PC-3 (cell line): ENCODE measurements at places on chromosomes 3 and 15.

DNA sequence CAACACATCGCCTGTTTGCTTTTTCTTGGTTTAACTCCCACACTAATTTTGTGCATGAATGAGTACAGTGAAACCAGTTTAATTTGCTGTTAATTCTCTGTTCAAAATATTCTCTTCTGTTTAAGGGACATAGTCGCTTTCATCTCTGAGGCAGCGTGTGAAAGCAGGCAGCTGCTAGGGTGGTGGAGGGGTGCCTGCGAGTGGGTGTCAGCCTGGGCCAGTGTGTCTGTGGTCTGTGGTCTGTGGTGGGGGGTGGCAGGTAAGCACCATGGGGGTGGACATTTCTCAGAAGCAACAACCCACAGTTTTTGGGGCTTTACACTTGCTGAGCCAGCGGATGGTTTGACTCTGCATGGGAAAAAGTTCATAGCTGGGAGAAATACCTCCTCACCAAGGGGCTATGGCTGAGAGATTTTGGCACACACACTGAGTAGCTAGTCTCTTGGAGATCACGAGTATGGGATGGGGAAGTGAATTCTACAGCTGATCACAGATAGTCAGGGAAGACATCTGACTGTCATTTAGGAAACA lies 109.2 kb downstream of the EPHB1 start:
- DNase-seq = no peak

GRCh38 chr15:94494732-94495131 lies 263.4 kb downstream of the MCTP2 start:
- peak; percentile 2 for DNase-seq

GRCh38 chr3:165854696-165855095 lies 17.5 kb upstream of the BCHE start:
- DNase-seq = peak; percentile 58

GRCh38 chr3:27907929-27908328 lies 185.8 kb upstream of the EOMES start:
- no peak for DNase-seq

- no peak for DNase-seq
Observed at GRCh38 chr3:192055946-192056345, 595.0 kb downstream of the PYDC2 start.

DNA sequence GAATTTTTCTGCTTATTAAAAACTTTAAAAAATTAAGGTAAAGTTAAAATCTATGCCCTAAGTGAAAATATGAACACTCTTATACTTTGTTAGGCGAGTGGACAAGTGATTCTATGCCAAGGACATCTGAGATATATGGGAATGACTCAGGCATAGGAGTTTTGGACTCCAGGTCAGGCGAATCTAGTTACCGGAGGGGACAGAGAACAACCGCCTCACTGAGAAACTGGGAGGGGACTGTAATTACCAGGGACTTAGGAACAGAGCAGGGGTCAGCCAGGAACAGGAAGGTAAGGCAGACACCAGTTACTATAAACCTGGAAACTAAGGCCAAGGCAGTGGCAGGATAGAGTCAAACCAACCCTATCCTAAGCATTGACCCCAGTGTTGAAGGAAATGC lies 16.8 kb upstream of the ATP1B3 start:
- DNase-seq = no peak

DNA sequence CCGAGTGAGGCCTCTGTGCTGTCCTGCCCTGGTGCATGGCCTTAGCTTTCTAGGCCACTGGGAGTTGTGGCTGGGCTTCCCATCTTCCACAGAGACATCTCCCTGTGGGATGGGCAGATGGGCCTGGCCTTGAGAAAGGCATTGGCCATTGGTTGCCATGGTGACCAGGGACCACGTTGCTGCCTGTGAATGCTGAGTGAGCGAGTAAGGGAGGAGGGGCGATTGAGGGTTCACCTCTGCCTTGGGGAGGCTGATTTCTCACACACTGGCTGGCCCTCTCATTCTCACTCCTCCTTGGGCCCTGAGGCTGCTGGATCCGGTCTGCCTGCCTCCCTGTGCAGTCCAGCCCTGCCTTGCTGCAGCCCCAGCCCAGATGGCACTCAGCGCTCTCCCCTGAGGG lies 26.4 kb upstream of the DOCK3 start:
- no peak for DNase-seq

GRCh38 chr3:43072361-43072760 lies 33.5 kb downstream of the POMGNT2 start:
- DNase-seq = no peak

- no peak for DNase-seq
Observed at GRCh38 chr15:76987896-76988860, 6.7 kb upstream of the PSTPIP1 start.

DNA sequence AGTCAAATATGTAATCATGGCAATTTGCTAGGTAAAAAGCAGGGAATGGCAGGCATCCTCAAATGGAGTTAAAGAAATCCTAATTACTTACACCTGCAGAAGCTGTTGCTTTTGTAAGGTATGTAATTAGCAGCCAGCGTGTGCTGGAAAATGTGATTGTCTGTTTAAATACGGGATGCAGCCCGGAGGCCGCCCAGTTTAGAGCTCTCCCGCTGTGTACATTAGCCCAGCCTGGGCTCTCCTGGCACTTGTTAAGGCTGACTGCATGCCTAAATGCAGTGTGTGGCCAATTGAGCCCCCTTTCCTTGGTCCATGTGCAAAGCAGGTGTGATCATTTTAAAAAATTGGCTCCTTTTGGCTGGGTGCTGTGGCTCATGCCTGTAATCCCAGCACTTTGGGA lies 9.0 kb downstream of the DPH3 start:
- no peak for DNase-seq

DNA sequence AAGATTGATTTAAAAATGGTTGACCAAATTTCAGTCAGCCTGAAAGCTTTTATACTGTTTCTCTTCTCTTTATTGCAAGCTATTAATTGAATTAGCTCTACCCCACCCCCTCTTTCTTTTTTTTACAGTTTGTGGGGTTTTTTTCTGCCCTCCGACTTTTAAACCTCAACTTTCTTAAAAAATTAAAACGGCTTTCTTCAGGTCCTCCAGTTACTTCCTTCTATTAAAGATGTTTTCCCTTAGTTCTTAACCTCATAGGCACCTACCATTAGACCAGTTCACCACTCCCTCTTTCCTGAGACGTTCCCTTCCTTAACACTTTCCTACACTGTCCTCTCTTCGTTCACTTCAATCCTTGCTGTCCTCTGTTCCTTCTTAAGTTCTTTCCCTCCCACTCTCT lies 52.4 kb downstream of the ATP8B4 start:
- DNase-seq = no peak

GRCh38 chr3:46393554-46394434 lies 13.1 kb downstream of the CCR5AS start:
- DNase-seq = no peak

DNA sequence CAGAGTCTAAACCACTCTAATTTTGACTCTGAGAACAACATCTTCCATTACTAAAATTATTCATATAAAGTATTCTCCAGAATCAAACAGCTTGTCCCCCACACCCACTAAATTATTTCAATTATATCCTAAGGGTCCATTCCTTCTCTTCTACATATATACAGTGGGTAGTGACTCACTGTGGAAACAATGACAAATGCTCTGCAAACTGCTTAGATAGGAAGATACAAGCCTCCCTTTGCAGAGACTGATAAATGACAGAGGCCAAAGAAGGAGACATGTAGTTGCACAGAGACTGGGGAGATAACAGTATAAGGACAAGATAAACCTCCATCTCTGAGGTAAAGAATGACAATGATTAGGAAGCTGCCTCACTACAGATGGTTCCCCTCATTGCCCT lies 1087.4 kb downstream of the AGBL1 start:
- DNase-seq = peak; percentile 62

- DNase-seq = peak; percentile 39
Observed at GRCh38 chr15:38054488-38054887, 120.0 kb downstream of the TMCO5A start.

DNA sequence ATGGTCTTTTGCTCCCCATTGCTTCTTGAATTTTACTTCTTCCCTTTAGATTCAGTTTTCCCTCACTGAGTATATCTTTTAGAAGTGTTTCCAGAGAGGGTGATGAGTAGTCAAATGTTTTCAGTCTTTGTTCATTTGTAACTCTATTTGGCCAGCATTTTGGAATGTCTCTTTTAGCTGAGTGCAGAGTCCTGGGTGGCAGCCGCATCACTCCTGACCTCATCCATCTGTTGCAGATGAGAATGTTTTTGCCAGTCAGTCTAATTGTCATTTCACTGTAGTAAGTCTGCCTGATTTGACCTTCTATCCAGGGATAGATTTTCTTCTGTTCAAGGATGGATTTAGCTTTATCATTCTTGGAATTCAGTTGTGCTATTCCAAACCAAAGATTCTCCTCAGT lies 7.3 kb downstream of the SRPRB start:
- no peak for DNase-seq

DNA sequence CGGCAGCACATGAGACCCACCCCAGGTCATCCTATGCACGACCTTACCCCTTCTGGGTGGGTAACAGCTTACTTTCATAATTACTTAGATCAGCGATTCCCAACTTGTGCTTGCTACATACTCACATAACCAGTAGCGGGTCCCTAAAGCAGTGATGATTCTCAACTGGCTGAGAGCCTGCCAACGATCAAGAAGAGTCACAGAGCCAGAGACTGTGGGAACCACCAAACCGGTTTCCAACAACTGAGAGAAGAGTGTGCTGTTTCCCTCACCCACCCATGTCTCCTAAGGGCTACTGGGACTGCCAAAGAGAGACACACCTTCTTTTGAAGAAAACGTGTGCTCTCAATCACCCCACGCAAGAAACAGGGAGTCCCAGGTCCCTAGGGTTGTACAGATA lies 12.0 kb upstream of the XXYLT1 start:
- DNase-seq = no peak

DNA sequence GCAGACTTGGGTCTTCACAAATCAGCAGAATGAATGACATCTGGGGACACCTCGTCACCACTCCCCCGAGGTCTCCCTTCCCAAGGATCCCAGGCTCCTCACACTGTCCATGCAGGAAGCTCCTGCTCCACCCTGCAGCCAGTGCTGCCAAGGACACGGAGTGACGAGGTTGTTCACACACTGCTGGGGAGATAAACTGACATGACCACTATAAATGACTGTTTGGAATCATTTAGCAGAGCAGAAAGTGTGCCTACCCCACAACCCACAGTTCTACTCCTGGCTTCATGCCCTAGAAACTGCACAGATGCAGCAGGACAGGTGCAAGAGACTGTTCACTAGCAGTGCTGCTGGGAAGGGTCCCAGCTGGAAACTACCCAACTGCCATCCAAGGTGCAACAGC lies 19.7 kb upstream of the PRSS50 start:
- DNase-seq = no peak

DNA sequence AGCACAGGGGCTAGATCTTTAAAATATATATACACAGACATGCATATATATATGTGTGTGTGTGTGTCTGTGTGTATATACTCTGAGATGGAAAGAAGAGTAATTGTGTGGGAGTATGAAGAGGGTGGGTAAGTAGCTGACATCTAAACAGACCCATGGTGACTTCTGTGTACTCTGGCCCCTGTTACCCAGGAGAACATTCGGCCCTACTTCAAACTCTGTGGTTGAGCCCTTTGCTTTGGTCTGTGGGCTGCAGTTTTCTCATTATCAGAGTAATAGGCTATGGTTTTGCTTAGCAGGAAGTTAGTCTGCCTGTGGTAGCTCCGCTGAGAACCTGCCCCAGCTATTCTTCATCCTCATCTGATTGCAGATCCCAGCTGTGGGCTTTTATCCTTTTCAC lies 141.4 kb downstream of the RBPMS2 start:
- DNase-seq = no peak

DNA sequence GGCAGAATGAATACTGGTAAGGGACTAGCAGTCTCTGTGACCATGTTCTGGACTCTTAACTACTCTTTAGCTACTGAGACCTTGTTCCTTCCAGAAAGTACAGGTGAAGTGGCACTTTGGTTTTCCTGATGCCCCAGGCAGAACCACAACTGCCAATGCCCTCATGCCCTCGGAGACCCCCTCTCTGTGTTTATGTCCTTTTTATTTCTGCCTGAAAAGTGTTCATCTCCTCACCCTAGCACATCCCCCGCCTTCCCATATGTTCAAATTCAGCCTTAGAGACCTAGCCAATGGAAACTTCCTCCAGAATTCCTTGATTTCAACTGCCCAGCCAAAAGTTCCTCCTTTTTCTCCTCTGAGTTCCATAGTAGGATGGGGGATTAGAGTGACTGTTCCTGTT lies 23.3 kb upstream of the RASGRF1 start:
- DNase-seq = no peak

DNA sequence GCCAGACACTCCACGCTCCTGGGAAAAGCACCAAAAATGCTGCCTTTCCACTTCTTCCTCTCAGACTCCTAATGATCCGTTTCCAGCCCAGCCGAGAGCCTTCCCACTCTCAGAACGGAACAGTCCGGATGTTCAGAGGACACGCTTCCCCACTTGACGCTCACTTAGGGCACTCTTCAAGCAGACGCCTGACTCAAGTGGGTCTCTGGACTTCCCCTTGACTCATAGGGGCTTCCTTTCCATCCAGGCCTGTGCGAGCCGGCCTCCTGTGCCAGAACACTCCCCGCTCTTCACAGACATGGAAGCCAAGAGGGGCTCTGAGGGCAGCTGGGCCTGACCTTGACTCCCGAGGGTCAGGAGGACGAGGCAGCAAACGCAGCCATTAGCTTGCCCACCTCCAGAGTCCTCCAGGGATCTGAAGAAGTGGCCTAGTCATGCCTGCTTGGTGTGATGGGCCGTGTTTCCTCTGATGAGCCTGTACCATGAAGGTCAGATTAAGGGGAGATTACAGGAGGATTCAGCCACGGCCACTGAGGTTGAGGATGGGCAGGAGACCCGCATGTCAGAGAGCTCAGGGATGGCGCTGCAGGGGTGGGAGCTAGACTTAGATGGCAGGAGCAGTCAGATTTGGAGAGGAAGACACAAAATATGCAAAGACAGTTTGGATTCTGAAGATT lies 114.7 kb upstream of the TLE3 start:
- DNase-seq = no peak

GRCh38 chr15:91022832-91023129 lies 387 bp upstream of the VPS33B start:
- no peak for DNase-seq

DNA sequence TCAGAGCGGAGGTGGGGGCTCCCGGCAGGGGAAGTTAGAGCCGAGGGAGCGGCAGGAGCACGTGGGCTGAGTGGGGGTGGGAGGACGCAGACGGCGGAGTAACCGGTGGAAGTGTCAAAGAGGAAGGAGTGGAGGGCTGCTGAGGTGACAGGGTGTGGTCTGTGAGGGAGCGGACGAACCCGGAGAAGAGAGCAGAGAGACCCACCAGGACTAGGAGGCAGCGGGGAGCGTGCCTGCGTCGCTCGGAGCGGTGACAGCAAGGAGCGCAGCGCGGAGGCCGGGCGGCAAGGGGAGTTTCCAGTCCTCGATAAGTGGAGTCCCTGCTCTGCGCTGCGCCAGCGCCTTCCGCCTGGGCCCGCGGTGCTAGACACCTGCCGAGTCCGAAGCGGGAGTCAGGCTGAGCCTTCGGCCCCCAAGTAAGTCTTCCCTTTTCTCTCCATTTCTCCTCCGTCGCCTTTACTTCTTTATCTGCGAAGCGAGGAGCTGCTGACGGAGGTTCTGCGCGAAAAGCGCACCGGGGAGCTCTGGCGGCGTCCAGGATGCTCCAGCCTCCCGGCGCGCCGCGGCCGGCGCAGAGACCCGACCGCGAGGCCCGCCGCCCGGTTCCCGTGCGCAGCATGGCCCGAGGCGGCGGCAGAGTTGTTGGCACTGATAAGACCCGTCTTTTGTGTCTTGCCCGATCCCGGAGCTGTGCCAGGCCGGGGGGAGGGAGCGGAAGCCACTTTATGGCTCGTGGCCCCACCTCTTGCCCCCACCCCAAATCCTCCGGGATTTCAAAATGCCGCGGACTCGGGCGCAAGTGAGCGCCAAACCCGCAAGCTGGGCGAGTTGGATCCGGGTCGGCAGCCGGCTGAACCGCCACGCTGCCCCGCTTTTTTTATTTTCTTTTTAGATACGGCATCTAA lies 533.0 kb upstream of the SEMA6D start:
- no peak for DNase-seq

GRCh38 chr3:126293370-126294082 lies 63.7 kb downstream of the KLF15 start:
- DNase-seq = no peak
